ENCODE measurements at places on chromosomes 5 and 9.

- DNase-seq: no peak
Observed at GRCh38 chr9:38064842-38065368, 4.1 kb downstream of the SHB start.

DNA sequence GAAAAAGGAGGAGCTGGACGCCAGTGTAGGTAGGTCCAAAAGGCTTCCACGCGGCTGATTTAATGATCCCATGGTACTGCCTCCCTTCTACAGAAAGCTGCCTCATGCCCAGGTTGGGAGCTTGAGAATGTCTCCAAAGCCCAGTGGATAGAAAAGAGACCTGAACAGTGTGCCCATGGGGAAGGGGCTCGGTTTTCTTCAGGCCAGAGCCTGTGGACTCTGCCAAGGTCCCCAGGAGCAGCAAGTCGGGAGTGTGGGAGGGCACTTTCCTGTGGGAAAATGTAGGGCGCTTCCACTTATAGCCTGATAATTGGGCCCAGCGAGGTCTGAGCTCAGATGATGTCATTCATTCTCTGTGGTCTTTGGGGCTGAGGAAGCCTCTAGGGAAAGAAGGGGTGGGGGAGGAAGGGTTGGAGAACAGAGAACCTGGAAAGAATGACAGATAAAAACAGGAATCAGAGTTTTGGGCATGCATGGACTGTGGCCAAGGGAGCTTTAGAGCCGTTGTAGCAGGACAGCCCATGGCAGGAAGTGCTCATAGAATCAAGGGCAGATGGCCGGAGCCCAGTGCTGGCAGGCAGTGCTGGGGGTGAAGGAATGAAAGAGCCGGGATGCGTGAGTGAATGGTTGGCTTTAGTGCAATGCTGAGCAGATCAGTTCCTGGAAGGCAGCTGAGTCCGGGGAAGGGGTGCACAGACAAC is 42.5 kb upstream of the SH3PXD2B start:
- no peak for DNase-seq

DNA sequence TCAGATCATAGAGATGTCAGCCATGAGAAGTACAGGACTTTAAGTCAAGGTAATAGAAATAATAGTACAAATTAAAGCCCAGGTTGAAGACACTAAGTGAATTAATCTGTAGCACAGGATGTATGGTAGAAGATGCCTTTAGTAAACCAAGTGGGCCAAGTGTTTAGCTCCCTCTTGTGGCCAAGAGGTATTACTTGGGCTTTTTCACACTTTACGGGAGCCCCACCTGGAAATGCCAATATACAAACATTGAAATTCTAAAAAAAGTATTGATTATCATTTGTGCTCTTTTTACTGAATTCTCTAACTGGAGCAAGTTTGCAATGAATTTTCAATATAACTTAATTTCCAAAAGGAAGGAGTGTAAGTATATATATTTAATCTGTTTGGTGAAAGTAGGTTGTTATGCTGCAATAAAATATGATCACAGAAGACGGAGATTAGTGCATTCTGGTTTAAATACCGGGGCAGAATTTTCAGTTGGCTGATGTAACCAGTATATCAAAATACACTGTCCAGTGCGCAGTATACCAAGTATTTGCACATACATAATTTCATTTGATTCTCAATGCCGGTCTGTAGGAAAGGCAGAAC is 84.7 kb downstream of the PARP8 start:
- peak; percentile 27 for DNase-seq

DNA sequence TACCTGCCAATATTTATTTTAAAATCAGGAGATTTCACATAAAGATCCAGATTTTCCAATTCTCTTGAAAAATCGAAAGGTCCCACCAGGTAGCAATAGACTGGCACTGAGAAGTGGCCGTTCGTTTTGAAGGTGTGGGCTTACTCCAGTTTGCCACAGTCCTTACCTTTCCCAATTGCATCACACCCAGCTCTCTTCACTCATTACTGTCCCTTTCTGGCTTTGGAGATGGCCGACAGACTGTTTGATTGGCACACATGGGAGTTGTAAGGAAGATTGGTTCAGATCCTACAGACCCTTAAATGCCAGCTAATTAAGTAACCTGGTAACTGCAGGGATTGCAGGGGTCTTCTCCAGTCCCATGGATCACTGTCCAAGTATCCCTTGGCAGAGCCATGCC is 68.7 kb upstream of the LARP1 start:
- DNase-seq: no peak

DNA sequence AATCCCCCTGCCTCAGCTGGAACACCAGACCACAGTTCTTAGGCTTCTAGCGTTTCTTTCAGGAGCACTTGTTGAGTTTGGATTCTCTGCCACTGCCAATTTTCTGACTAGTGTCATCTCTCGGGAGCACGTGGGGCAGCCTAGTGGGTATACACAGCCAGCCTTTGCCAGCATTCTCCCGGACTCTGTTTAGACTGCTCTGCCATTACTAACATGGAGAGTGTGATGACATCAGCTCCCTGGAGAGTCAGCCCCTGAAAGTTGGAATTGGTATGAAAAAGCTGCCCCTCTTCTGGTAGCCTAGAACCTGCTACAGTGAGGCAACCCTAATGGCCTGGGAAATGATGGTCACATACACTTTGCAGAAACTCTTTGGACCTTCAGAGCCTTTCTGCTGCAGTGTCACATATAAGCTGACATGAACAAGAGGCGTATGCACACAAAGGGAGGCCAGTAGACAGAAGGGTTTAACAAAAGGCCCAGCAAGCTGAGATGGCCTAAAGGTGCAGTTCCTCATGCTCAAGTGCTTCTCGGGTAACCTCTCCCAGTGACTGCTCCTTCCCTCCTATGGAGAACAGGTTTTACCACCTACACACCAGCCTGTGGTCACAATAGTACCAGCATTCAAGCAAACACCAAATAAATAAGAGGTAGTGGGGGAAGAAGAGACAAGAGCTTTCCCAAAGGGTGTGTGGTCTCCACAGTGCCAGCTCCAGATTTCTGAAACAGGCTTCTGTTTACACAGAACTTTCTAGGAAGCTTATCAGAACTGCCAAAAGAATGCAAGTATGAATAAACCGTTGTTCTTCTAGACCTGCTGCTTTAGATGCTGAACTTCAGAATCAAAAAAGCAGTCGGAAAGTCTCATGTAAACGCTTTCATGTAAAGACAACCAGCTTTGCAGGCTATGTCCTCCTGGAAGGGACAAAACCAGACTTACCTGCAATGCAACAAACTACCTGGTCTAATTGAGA is 16.5 kb downstream of the SPACA9 start:
- no peak for DNase-seq

Measured in stimulated activated CD8-positive, alpha-beta memory T cell treated with anti-CD3 and anti-CD28 coated beads, Interleukin-15, amount 100 ng/mL, for 4 hours (primary cell).